ENCODE measurements at places on chromosomes 1 and 21.
A peak's percentile ranks its signal among the peaks of the same experiment; 100 is the strongest.

GRCh38 chr1:94863919-94864318, 43.8 kb downstream of the SLC44A3 start:
- DNase-seq, result no peak

- DNase-seq, result no peak
These were observed 4.7 kb downstream of the SNAPIN start for GRCh38 chr1:153663211-153663610.

DNA sequence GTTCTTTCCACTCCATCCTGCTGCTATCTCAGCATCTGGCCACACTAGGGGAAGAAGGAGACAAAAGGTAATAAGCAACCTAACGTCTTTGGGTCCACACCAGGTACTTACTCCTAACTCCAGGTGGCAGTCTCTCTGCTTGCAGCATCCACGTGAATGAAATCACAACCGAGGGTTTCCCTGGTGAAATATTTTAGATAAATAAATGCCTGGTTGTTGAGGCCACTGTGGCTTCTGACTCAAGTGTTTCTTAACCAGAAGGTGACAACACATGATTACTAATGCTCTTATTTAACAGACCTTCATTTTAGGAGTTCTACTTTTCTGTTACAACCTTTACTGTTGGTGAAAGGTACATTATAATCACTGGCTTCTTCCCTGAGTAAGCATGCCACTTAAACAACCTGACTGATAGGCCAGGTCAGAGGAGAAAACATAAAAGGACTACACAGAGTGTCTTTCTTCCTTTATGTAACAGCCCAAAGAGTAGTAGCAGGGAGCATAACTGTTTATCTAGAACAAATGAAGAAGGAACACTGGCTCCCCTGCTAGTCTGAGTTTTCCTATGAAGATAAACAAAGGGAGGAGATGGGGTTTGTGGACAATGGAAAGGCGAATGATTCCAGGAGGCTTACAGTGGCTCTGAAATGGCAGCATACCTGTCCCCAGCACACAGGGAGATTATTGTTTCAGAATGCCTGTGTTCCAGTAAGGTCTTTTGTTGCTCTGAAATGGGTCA, 59.9 kb downstream of the SYT6 start:
- no peak for DNase-seq

GRCh38 chr1:153246018-153246417, 13.5 kb upstream of the LORICRIN start:
- DNase-seq, result no peak

GRCh38 chr1:58739856-58740466, 40.1 kb upstream of the MYSM1 start:
- peak; percentile 34 for DNase-seq

DNA sequence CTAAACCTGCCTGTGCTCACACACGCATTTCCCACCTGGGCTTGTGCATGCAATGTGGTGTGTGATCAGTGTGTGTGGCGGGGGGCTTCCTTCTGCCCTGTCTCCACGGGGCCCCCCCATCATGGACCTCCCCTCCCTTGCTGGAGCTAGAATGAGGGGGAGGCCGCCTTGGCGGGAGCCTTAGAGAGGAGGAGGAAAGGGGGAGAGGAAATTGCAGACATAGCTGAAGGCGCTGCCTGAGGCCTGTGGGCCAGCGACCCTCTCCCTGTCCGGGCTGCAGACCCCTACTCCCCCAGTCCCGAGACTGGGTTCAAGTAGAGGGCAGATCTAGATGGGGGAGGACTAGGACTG, 883 bp upstream of the EVA1B start:
- DNase-seq, result no peak

- no peak for DNase-seq
These were observed 101.9 kb downstream of the RAVER2 start for GRCh38 chr1:64846573-64847430.

GRCh38 chr21:41135746-41136145, 32.2 kb upstream of the BACE2 start:
- DNase-seq, result no peak

DNA sequence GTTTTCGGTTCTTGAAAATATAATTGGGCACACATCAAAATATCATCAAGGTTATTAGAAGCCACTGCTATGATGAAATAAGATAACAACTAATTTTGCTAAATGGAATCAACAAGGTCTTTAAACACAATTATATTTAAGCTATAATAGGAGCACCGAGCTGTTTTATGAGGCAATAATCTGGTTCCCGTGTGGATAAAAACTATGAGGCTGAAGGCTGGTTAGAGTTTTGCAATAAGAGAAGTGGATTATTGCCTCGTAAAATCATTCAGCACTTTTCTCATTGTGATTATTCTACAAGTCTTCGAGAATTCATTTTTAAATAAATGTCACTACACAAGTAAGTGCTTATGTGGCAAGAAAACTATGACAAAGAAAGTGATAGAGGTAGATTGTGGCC, 975.7 kb upstream of the ADGRL2 start:
- DNase-seq, result no peak

GRCh38 chr1:219422811-219423598, 189.9 kb downstream of the ZC3H11B start:
- DNase-seq, result no peak

GRCh38 chr1:1086911-1087341, 12.8 kb upstream of the RNF223 start:
- no peak for DNase-seq

DNA sequence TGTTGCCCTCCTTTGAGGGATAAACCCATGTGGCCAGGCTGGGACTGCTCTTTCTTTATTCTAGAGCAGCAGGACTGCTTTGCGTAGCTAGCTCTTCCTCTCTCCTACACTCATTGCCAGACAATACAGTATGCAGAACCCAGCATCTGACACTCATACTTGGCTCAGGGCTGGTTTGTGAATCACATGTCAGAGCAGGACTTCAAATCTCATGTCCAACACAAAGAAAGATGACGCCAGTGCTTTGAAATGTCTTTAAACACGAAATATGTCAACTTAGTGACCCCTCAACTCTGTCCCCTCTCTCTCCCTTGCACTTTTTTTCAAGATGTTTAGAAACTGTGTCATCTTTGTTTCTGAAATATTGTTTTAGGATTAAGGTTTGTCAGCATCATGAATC, 135.0 kb downstream of the TGFB2 start:
- no peak for DNase-seq

DNA sequence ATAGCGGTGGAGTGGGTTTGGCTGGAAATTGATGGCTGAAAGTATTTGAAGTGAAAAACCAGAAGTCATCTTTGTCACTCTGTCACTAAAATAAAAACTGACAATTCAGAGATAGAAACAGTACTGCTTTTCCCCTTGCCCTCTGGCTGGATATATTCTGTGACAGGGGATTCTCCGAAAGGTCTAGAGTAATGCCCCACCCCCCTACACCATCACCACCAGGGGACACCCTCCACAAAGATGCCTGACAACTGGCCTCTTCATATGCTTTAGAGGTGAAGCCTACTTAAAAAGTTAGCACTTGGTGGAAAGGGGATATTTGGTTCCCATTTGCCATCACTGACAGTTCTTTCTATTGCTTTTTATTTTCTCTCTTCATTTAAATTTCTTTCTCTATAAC, 73.5 kb downstream of the SGIP1 start:
- no peak for DNase-seq

GRCh38 chr1:169236880-169237279, 130.4 kb downstream of the ATP1B1 start:
- DNase-seq, result no peak

DNA sequence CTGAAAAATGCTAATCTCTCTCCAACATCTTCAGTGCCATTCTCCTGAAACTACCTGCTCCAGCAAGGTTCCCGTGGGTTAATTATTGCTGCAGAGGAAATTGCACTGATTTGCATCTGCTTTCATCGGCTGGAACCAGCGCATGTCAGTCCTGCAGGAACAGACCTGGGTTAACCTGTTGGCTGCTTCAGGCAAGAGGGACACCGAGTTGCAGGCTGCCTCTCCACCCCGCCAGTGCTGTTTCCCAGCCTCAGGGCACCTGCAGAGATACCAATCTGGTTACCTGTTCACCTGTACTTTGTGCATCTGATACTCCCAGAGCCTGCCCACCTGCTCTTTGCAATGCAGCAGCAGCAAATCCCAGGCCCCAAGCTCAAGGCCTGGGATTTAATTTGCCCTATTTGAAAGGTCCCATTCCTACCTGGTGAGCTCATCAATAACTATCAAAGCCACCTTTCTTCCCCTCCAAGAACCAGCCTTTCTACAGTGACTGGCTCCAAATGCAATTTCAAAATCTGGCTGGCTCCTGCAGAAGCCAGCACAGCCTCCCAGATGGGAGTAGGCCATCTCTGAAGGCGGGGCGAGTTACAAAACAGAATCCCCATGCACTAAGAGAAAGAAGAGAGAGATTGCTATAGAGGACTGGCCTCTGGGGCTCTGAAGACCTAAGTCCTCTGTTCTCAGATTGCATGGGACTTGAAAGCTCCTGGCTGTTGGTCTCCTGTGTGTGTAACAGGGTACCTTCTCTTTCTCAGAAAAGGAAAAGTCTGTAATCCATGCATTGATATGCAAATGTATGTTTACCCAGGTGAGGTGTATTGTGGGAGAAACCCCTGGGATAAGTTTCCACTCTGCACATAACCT, 67.8 kb downstream of the TOMM20 start:
- DNase-seq, result no peak

GRCh38 chr1:199956005-199956404, 71.5 kb upstream of the NR5A2 start:
- DNase-seq, result no peak

DNA sequence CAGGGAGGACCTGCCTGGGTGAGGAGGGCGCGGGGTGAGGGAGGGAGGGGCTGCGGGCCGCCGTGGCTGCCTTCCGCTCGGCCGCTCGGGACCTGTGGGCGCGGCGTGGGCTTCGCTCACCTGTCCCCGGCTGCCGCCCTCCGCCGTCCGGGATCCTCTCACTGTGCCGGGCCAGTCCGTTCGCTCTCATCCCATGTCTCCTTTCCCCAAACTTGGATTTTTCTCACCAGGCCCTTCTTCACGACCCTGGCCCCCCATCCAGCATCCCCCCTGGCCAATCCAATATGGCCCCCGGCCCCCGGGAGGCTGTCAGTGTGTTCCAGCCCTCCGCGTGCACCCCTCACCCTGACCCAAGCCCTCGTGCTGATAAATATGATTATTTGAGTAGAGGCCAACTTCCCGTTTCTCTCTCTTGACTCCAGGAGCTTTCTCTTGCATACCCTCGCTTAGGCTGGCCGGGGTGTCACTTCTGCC, 362 bp downstream of the ZBTB48 start:
- DNase-seq, result no peak

- no peak for DNase-seq
These were observed 8.3 kb upstream of the PTPRF start for GRCh38 chr1:43522431-43522775.

- DNase-seq, result no peak
These were observed 662.5 kb downstream of the PLA2G4A start for GRCh38 chr1:187491082-187491720.

All from CD4-positive, alpha-beta T cell treated with Interleukin-6 for 4 hours (primary cell).